Epithelial cell of umbilical artery (primary cell): ENCODE measurements at places on chromosomes 2 and 18. TPM values are rescaled to one million over a fixed set of nuclear protein-coding genes. Genes with fewer than 3 reads are reported as not detected.

Gene CDK5R2
- total RNA-seq = not detected in 2 replicates

Gene IL18R1
- 1.3 and 3.0 TPM in 2 replicates for total RNA-seq

Gene ANKRD30B
- not detected in 2 replicates for total RNA-seq

Gene GRHL1
- 1.1 and 1.3 TPM in 2 replicates for total RNA-seq

Gene DUSP2
- 0.61 and 0.65 TPM in 2 replicates for total RNA-seq

Gene DOCK10
- total RNA-seq = 13.7 and 22.4 TPM in 2 replicates

Gene FLACC1
- total RNA-seq = under 0.01 and 0.61 TPM in 2 replicates

Gene OSBPL1A
- 6.5 and 9.6 TPM in 2 replicates for total RNA-seq

Gene ARHGAP15
- not detected in 2 replicates for total RNA-seq

Gene ANKRD62
- total RNA-seq = not detected in 2 replicates

Gene RFTN2
- total RNA-seq = 2.7 and 5.5 TPM in 2 replicates

Gene CNRIP1
- total RNA-seq = 43.8 and 48.1 TPM in 2 replicates

Gene PREPL
- 24.7 and 31.9 TPM in 2 replicates for total RNA-seq

Gene RESP18
- not detected in 2 replicates for total RNA-seq

Gene SEPTIN10
- 81.2 and 93.5 TPM in 2 replicates for total RNA-seq

Gene COL4A3
- total RNA-seq = not detected in 2 replicates

Gene DNAJC27
- total RNA-seq = 0.97 and 3.3 TPM in 2 replicates

Gene COLEC11
- not detected in 2 replicates for total RNA-seq

Gene CCBE1
- 0.97 and 1.2 TPM in 2 replicates for total RNA-seq

Gene NMUR1
- total RNA-seq = under 0.01 TPM in 1 of 2 replicates, not detected in the other

Gene HOXD3
- total RNA-seq = 4.2 and 5.9 TPM in 2 replicates

Gene GPBAR1
- 0.15 TPM in 1 of 2 replicates, not detected in the other for total RNA-seq

Gene CLK1
- 36.4 and 102 TPM in 2 replicates for total RNA-seq

Gene DES
- total RNA-seq = under 0.01 and 1.2 TPM in 2 replicates

Gene CROCC2
- total RNA-seq = not detected in 2 replicates

Gene MFSD2B
- under 0.01 and 0.61 TPM in 2 replicates for total RNA-seq
